Osteocyte (in vitro differentiated cells): ENCODE measurements at places on chromosomes 3 and 15. TPM values are rescaled to one million over a fixed set of nuclear protein-coding genes. Genes with fewer than 3 reads are reported as not detected.

The ZNF654 gene
- total RNA-seq: 10.7 and 13.4 TPM in 2 replicates

DNA sequence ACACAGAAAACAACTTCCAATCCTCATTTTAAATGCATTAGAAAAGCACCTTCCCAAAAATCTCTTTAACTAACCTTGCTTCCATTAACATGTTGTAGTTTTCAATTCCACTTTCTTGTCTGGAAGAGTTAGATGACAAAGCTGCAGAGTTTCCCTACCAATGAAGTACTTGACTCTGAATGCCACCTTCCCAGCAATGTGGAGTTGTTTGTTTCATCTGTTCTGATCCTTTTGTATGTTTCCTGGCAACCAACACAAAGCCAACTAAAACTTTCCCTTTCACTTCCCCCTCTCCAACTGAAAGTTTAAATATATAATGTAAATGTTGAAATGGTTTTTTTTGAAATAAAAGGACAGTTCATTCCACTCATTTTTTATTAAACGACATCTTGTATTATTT is at the start of gene WDR49:
TSS of gene WDR49 (minus strand) at position 183 of the 400 bp plus-strand sequence. CDS start 517 bp downstream, outside the sequence.
- no peaks in the 10 kb centered on the region for H3K4me1 ChIP-seq
- no peak within 1 kb of the TSS for H3K4me3 ChIP-seq
- H3K27me3 ChIP-seq: peaks cover 4% of the 10 kb centered on the region
- DNase-seq: no peak
- no peaks in the 10 kb centered on the region for H3K36me3 ChIP-seq
- no peak within 1 kb of the TSS for H3K27ac ChIP-seq

The PLSCR2 gene
- not detected in 2 replicates for total RNA-seq

GRCh38 chr3:177190756-177191681 is 6.3 kb downstream of the TBL1XR1 start:
- no peak for DNase-seq
- no peaks in the 10 kb centered on the region for H3K27me3 ChIP-seq
- peaks cover 15% of the 10 kb centered on the region for H3K36me3 ChIP-seq
- H3K27ac ChIP-seq: peak overlapping the region; percentile 81

DNA sequence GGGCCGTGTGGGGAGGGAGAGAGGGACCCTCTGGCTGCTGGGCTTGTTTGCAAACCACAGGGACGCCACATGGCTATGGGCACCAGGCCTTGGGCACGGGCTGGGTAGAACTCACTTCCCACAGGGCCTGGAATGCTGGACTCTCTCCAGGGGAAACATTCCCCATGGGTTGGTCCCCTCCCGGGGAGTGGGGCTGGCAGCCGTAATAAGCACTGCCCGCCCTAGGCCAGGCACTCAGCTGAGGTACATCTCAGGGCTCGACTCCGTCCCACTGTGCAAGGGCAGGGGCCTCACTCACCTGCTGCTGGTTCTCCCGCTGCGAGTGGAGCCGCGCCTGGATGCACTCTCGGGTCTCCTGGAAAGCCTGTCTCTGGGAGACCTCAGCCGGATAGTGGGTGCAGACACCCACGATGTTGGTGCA is 96.7 kb downstream of the ADCY5 start:
- H3K4me3 ChIP-seq: no peak overlapping the region
- H3K27me3 ChIP-seq: peaks cover 50% of the 10 kb centered on the region
- H3K27ac ChIP-seq: no peak overlapping the region
- peaks cover 19% of the 10 kb centered on the region for H3K36me3 ChIP-seq

GRCh38 chr3:126056088-126056487 is 27.8 kb downstream of the SLC41A3 start:
- no peak overlapping the region for H3K27ac ChIP-seq
- DNase-seq: peak; percentile 42
- peaks cover 34% of the 10 kb centered on the region for H3K4me1 ChIP-seq
- H3K4me3 ChIP-seq: no peak overlapping the region
- H3K27me3 ChIP-seq: no peaks in the 10 kb centered on the region

DNA sequence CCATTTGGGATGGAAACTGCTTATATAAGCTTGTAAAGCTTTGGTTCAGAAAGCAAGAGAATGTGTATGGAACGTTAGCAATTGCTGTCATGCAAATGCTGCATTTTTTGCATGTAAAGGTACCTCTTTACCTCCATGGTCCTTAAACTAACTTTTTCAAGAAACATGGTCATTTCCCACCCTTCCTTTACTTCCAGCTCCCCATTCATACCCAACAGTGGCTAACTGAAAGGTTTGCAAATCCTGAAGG is 84.3 kb downstream of the SMAD3 start:
- no peaks in the 10 kb centered on the region for H3K36me3 ChIP-seq
- no peaks in the 10 kb centered on the region for H3K27me3 ChIP-seq
- peaks cover 76% of the 10 kb centered on the region for H3K4me1 ChIP-seq
- H3K27ac ChIP-seq: peak overlapping the region; percentile 94
- no peak for DNase-seq

The SLC26A6 gene
- total RNA-seq: 63.8 and 66.2 TPM in 2 replicates

GRCh38 chr3:23873941-23874340 is 42.8 kb downstream of the NKIRAS1 start:
- no peak overlapping the region for H3K4me3 ChIP-seq
- peaks cover 4% of the 10 kb centered on the region for H3K36me3 ChIP-seq
- no peak overlapping the region for H3K27ac ChIP-seq
- DNase-seq: no peak
- peaks cover 37% of the 10 kb centered on the region for H3K4me1 ChIP-seq
- no peaks in the 10 kb centered on the region for H3K27me3 ChIP-seq

The BCL2A1 gene
- total RNA-seq: not detected in 2 replicates

- peaks cover 2% of the 10 kb centered on the region for H3K27me3 ChIP-seq
- peaks cover 38% of the 10 kb centered on the region for H3K4me1 ChIP-seq
- DNase-seq: no peak
- peak overlapping the region; percentile 80 for H3K27ac ChIP-seq
Measured at GRCh38 chr3:55488398-55489055, 1.4 kb upstream of the WNT5A start.

The ITGA11 gene
- total RNA-seq: 1,149 and 1,161 TPM in 2 replicates

GRCh38 chr3:117248153-117248552 is 538.6 kb downstream of the TUSC7 start:
- H3K4me3 ChIP-seq: no peak overlapping the region
- H3K4me1 ChIP-seq: peaks cover 9% of the 10 kb centered on the region
- no peaks in the 10 kb centered on the region for H3K36me3 ChIP-seq
- H3K27ac ChIP-seq: no peak overlapping the region

DNA sequence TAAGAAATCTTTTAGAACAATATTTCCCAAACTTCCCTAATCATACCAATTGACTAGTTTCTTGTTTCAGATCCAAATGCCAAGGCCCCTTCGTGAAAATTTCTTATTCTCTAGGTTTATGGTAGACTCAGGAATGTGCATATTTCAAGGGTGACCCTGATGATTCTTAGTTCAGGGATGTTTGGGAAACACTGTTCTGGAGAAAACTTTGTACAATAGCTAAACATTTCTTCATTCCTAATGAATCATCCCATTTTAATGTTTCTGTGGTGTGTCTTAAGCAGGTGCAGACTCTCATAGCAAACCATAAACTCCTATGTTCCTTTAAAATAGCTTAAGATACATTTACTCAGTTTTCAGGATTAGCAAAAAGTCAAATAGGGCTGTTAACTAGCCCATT is 314.5 kb downstream of the TIGIT start:
- peak overlapping the region; percentile 35 for H3K27ac ChIP-seq
- DNase-seq: no peak
- no peaks in the 10 kb centered on the region for H3K36me3 ChIP-seq
- H3K27me3 ChIP-seq: no peaks in the 10 kb centered on the region
- H3K4me1 ChIP-seq: peaks cover 17% of the 10 kb centered on the region

DNA sequence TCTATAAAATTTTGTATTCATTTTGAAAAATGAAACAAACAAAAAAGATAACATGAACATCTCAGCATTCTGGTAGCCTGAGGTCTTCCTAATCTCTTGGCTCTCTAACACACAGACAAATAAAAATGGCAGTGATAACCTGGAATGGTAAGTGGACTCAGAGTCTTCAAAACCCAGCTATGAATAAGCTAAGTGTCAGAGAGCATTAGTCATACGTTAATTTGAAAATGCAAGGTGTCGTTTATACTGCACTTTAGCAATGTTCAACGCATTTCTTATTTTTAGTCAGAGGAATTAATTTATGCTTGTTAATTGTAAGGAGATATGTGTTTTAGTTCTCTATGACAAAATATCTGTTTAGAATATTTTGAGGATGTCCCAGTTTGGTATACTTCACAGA is 294.3 kb downstream of the NEK10 start:
- H3K36me3 ChIP-seq: peaks cover 2% of the 10 kb centered on the region
- peaks cover 33% of the 10 kb centered on the region for H3K4me1 ChIP-seq
- peaks cover 10% of the 10 kb centered on the region for H3K27me3 ChIP-seq
- H3K4me3 ChIP-seq: no peak overlapping the region
- no peak overlapping the region for H3K27ac ChIP-seq
- no peak for DNase-seq

The GOLGA8T gene
- total RNA-seq: 0.94 TPM in 1 of 2 replicates, not detected in the other

GRCh38 chr15:59828861-59829260 is 139.7 kb upstream of the BNIP2 start:
- peaks cover 2% of the 10 kb centered on the region for H3K27me3 ChIP-seq
- H3K4me3 ChIP-seq: no peak overlapping the region
- H3K36me3 ChIP-seq: no peaks in the 10 kb centered on the region
- DNase-seq: no peak

DNA sequence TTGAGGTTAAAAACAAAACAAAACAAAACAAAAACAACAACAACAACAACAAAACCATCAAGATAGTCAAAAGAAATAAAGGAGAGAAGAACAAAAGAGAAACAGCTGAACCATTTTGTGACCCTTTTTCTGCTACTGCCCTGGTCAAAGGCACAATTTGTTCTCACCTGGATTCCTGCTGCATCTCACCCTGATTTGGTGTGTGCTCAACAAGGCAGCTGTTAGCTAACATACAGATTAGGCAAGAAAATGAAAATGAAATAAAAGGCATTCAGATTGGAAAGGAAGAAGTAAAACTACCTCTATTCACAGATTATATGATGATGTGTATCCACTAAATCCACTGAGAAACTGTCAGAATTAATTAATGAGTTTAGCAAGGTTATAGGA is 28.7 kb upstream of the XIRP1 start:
- peaks cover 52% of the 10 kb centered on the region for H3K27me3 ChIP-seq
- H3K4me1 ChIP-seq: no peaks in the 10 kb centered on the region
- H3K27ac ChIP-seq: no peak overlapping the region
- no peak for DNase-seq
- H3K36me3 ChIP-seq: no peaks in the 10 kb centered on the region

- no peak overlapping the region for H3K27ac ChIP-seq
- no peak for DNase-seq
- peaks cover 9% of the 10 kb centered on the region for H3K4me1 ChIP-seq
Measured at GRCh38 chr3:98650971-98651779, 57.8 kb upstream of the CPOX start.

The ALCAM gene
- 242 and 253 TPM in 2 replicates for total RNA-seq

DNA sequence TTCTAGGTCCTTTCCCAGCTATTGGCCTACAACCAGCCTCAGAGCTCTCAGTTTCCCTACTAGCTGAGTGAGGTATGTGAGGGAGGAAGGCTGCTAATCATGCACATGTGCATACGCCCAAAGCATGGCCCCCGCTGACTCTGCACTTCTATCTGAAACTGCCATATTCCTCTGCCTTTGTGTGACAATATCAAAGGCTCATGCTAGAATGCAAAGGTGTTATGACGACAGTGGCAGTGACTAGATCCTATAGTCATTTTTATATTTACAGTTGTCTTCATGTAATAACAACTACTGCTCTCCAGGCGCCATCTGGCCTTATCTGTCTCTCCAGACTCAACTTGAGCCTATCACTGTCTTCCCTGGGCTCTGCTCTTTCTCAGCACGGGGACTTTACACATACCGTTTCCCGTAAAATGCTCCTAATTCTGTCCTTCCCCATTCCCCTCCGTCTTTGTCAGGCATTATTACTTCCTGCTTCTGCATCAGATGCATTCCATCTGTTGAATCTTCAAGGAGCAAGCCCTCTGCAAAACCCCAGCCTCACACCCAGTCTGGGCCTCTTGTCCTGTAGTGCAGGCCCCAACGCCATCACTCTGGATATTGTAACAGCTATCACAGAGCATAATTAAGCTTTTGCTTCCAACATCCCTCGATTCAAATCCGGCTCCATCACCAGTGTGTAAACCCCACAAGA is 102.5 kb downstream of the PDCD6IP start:
- H3K4me3 ChIP-seq: no peak overlapping the region
- H3K36me3 ChIP-seq: no peaks in the 10 kb centered on the region
- H3K27me3 ChIP-seq: no peaks in the 10 kb centered on the region
- H3K27ac ChIP-seq: no peak overlapping the region
- no peaks in the 10 kb centered on the region for H3K4me1 ChIP-seq
- no peak for DNase-seq

The HDAC11 gene
- 11.9 and 13.7 TPM in 2 replicates for total RNA-seq

GRCh38 chr3:78483090-78483489 is 1284.7 kb downstream of the ROBO1 start:
- no peak for DNase-seq
- no peak overlapping the region for H3K4me3 ChIP-seq
- no peaks in the 10 kb centered on the region for H3K4me1 ChIP-seq
- no peaks in the 10 kb centered on the region for H3K36me3 ChIP-seq

DNA sequence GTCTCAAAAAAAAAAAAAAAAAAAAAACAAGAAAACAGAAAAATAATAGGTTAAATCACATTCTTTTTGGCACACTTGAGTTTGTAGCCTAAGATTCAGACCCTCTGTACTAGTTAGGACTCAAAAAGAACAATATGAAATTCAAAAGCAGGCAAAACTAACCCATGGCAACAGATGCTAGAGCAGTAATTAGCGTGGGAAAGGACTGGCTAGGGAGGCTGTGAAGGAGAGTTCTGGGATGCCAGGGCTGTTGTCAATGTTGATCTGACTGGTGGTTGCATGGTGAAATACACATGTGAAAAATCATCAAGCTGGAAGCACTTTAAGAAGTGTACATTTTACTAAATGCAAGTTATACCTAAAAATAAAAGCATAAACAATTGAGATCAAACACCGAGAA is 35.6 kb downstream of the KLHL6 start:
- no peak overlapping the region for H3K27ac ChIP-seq
- peaks cover 8% of the 10 kb centered on the region for H3K4me1 ChIP-seq
- H3K27me3 ChIP-seq: peaks cover 23% of the 10 kb centered on the region
- H3K4me3 ChIP-seq: no peak overlapping the region

- H3K4me1 ChIP-seq: no peaks in the 10 kb centered on the region
- H3K27ac ChIP-seq: no peak overlapping the region
- no peaks in the 10 kb centered on the region for H3K27me3 ChIP-seq
- H3K36me3 ChIP-seq: peaks cover 57% of the 10 kb centered on the region
Measured at GRCh38 chr15:45417303-45417950, 39.1 kb upstream of the GATM start.

The GPR149 gene
- not detected in 2 replicates for total RNA-seq

The TMC3 gene
- not detected in 2 replicates for total RNA-seq
